ENCODE measurements at places on chromosomes 16 and 17.

DNA sequence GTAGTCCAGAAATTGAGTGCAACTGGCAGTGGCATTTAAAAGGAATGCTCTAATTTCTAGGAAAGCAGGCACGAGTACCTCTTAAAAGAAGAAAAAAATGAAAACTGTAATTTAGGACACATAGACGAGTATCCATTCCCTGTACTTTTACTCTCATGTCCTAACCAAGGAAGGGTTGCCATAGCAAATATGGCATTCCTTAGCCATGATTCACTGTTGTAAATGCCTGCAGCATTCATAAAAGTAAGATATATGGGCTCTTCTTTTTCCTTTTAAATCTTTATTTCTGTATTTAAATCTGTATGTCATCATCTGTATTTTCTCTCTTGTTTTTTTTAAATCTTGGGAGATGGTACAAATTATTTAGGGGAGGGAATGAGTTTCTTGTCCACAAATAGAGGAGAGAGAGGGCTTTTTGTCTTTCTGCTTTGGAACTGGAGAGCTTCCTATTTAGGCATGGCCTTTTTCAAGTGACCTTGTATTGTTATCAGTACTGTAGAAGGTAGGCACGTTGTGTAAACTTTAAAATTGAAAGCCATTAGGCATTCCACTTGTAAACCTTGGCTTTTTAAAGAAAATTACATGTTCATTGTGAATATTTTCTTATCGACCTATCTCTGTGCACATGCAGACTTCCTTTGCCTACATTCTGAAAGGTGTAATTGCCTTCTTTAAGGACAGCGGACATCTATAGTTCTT lies 50.0 kb downstream of the TENT4B start:
- no peak for DNase-seq

DNA sequence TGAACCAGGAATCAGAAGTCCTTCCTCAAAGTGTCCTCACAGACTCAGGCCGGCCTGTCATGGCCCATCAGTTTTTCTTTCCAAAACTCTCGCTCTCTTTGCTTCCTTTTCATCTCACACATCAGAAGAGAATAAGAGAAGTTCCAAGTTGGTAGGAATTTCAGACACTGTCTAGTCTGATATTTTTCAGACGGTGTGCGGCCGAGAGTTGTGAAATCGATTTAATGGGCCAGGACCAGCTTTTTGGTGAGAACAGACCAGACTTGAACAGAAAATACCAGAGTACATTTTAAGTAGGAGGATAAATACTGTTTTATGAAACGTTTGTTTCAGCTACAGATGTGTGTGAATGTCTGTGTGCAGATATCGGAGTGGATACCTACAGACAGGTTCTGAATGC lies 24.8 kb upstream of the RCVRN start:
- no peak for DNase-seq

DNA sequence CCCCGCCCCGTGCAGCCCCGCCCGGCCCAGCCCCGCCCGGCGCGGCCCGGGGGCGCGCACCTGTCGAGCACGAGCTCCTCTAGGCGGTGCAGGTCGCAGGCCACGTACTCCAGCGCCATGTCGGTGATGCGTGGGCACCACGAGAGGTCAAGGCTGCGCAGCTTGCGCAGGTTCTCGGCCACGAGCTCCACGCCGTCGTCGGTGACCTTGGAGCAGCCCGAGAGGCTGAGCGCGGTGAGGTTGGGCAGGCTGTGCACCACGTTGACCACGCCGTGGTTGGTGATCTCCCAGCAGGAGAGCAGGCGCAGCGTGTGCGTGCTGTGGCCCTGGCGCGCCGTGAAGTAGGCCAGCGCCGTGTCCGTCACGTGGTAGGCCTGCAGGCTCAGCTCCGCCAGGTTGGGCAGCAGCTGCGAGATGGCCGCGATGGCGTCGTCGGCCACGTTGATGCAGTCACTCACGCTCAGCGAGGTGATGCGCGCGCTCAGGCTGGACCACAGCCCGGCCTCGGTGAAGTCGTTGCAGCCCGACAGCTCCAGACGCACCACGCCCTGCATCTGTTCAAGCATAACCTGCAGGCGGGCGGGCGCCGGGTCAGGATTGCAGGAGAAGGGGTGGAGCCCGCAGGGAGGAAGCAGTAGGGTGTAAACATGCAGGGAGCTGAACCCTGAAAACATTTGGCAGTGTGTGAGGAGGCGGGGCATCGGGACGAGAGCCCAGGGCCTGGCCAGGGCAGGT lies 5.3 kb upstream of the WDR24 start:
- no peak for DNase-seq

DNA sequence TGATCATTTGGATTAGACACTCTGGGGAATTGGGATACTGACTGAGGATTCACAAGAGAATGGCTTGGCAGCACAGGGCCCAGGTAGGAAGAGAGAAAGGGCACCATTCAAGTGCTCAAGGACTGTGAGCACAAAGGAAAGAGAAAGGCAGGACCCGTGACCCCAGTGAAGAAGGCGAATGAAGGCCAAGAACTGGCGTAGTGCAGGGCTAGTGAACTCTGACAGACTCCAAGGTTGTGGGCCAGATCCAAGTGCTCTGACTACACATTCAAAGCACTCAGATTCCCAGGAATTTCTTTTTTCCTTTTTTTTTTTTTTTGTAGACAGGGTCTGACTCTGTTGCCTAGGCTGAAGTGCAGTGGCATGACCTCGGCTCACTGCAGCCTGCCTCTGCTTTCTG lies 5.0 kb downstream of the GTF3C1 start:
- DNase-seq = no peak

- DNase-seq = no peak
Observed at GRCh38 chr17:9239246-9239792, 218.0 kb downstream of the NTN1 start.

DNA sequence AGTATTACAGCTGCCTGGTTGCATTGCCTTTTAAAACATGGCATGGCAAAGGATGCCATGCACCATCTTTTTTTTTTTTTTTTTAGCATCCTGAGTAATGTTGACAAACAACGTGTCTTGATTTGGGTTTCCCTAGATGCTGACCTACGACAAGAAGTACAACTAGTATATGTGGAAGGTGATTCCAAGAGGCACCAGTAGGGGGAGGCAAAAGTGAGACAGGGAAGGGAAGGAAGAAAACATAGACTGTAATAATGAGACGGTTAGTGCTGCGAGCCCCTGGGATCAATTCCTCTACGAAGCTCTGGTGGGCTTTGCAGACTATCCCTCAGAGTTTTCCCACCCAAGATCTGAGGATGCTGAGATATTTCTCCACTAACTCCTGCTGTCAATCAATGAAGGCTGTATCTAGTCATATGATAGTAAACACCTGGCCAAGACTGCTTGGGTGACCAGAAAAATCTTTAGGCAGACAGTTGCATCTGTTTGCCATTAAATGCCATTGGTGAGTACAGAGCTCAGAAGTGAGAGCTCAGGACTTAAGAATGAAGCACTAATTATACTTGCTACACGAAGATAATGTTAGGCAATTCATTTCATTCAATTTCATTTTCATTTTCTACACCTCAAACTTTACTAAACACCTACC lies 458.6 kb upstream of the GOT2 start:
- no peak for DNase-seq

DNA sequence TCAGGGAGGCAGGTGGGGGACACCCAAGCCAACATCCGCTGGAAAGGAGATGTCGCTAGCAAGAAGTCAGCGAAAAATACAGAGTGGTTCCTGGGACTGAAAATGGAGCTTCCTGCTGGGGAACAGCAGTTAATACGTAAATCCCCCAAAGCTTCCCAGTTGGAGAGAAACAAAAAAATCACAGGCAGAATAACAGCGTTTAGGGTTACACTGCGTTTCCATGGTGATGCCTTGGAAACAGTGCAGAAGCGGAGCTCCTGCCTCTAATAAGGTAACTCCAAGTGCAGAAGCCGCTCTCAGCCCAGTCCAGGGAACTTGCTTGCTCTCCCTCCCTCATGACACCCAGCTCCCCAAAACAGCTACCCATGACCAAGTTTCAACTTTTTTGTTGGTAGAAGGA lies 73.4 kb downstream of the PLD6 start:
- DNase-seq = no peak

DNA sequence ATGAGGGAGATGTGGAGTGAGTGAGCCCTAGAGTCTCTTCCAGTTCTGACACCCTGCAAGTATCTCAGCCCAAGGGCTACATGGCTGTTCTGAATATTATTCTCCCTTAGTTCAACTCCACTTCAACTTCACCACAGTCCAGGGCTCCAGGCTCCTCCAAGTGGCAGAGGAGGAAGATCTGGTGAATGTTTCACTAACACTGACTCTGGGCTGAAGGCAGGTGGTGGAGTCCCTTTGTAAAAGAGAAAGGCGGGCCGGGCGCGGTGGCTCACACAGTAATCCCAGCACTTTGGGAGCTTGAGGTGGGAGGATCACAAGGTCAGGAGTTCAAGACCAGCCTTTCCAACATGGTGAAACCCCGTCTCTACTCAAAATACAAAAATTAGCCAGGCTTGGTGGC lies 13.6 kb downstream of the CCDC92B start:
- DNase-seq = no peak

DNA sequence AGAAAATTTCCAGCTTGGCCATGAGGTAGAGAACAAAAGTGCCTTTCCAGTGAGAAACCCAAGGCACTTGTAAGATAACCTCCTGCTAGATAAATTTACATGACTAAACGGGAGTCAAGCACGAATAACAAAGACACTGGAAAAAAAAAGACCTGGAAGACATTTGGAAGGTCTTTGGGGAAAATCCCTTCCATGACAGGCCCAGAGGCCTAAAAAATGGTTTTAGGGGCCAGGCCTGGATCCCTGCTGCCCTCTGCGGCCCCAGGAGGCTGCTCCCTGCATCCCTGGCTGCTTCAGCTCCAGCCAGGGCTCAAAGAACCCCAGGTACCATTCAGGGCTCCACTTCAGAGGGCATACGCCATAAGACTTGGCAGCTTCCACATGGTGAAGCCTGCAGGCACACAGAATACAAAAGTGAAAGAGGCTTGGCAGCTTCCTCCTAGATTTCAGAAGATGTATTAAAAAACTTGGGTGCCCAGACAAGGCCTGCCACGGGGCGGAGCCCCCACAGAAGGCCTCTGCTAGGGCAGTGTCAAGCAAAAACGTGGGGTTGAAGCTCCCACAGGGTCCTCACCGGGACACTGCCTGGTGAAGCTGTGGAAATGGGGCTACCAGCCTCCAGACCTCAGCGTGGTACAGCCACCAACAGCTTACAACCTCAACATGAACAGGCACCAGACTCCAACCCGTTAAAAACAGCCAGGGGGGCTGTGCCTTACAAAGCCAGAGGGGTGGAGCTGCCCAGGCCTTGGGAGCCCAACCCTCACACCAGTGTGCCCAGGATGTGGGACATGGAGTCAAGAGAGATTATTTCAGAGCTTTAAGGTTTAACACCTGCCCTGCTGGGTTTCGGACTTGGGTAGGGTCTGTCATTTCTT lies 77.1 kb downstream of the SDK2 start:
- DNase-seq = no peak

Measured in D721Med (cell line).